ENCODE measurements at places on chromosomes 16 and 17.

- DNase-seq = no peak
Observed at GRCh38 chr17:16346721-16347271, 6.5 kb downstream of the CENPV start.

GRCh38 chr17:32741381-32741780 lies 135.5 kb downstream of the MYO1D start:
- DNase-seq = no peak

- DNase-seq = no peak
Observed at GRCh38 chr16:57893559-57894389, 77.2 kb downstream of the CNGB1 start.

GRCh38 chr16:61391896-61392295 lies 644.3 kb downstream of the CDH8 start:
- DNase-seq = no peak

GRCh38 chr17:50187394-50187725 lies 14.1 kb downstream of the COL1A1 start:
- DNase-seq = no peak

DNA sequence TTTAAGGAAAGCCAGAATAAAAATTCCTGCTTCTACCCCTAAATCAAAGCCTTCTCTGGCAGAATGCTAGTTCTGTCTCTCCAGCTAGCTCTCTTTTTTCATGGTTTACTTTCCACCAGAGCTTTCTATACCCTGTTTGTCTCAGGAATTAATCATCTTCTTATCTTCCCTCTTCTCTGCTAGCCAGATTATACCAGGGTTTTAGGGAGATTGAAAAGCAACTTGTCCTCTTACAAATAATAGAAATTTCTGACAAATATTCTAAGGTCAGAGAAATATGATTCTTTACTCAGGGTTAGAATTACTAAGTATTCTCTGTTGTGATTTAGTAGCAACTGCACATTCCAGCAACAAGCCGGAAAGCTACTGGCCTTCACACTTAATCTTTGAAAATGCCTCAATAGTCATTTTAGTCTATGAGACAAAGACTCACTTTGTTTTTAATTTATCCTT lies 166.4 kb downstream of the TANC2 start:
- no peak for DNase-seq

GRCh38 chr17:39920218-39921210 lies 2.1 kb upstream of the GSDMB start:
- DNase-seq = no peak

DNA sequence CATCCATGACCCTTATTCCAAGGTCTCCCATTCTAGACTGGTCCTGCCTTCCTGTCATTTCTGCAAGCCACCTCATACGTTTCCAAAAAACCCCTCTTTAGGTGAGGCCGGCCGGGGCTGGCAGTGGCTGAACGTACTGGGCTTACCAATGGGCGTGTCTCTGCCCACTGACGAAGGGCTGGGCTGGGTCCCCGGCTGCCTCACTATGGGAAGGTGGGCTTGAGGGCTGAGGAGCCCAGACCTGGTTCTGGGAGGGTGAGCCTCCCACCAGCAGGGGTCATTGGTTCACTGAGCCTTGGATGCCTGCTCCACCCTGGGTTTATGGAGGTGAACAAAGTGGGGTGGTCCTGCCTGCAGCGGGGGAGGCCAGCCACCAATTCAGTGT lies 19.9 kb downstream of the KDM8 start:
- no peak for DNase-seq

DNA sequence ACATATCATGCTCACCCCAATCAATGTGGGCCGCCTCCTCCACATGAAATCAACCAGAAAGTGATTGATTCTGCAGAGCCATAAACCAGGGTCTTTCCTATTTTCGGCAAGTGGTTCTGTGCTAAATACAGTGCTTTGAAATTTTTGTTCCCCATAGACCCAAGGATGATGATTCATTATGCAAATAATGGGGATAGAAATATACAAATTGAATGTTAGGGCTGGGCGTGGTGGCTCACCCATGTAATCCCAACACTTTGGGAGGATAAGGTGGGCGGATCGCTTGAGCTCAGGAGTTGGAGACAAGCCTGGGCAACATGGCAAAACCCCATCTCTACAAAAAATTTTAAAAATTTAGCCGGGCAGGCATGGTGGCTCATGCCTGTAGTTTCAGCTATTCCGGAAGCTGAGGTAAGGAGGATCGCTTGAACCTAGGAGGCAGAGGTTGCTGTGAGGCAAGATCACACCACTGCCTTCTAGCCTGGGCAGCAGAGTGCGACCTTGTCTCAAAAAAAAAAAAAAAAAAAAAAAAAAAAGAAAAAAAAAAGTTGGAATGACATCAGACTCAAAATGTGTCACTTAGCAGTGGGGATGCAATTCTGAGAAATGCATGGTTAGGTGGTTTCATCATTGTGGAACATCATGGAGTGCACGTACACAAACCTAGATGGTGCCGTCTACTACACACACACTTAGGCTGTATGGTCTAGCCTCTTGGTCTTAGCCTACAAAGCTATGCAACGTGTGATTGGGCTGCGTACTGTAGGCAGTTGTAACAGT lies 581.7 kb downstream of the MAF start:
- no peak for DNase-seq

- no peak for DNase-seq
Observed at GRCh38 chr16:26909623-26910022, 157.1 kb upstream of the C16orf82 start.

DNA sequence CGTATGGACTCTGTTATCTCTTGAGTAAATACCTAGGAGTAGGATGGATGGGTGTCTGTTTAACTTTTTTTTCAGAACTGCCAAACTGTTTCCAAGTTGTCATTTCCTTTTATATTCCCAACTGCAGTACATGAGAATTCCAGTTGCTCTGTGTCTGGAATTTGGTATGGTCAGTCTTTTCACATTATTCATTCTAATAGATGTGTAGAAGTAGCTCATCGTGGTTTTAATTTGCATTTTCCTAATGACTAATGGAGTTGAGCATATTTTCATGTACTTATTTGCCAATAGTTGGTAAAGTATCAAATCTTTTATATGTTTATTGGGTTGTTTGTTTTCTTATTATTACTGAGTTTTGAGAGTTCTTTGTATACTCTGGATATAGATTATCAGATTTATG lies 27.0 kb downstream of the MRTFB start:
- DNase-seq = no peak

- no peak for DNase-seq
Observed at GRCh38 chr17:67617304-67617899, 100.3 kb upstream of the NOL11 start.

GRCh38 chr17:76053246-76054111 lies 18.8 kb downstream of the SRP68 start:
- DNase-seq = no peak

DNA sequence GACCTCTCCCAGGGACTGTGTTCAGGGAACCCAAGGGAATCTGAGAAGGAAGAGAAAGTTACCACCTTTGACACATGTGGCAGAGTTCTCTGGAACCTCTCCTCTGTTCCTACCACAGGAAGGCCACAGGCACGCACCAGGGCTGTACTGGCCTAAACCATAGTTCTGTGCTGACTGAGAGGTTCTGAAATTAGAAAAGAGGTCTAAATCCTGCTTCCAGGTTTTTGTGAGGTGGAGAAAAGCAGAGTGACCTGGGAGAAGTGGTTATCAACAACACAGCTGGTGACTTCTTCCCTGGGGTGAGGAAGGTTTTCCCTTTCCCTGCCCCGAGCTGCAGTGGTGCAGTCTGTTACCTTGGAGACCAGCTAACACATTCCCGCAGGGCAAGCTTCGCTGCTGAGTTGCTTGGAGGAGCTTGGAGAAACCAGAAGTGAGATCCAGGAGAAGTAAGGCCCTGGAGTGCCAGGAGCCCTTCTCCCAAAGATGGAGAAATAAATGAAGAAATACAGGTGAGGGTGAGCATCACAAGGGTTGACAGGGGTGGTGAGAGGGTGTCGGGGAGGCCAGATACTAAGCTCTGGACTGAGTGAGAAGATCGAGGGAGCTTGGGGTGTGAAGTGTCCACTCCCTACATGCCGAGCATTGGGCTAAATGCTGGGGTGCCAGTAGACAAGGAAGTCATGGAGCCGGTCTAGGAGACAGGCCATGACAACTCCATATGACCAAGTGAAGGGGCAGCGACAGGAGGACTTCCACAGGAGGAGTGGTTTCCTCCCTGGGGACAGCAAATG lies at the start of gene VWA3A:
Gene VWA3A, plus strand, starts transcription at position 399 of the 791 bp plus-strand sequence. Its CDS starts 97 bp downstream, at position 496.
- DNase-seq = peak; percentile 78

DNA sequence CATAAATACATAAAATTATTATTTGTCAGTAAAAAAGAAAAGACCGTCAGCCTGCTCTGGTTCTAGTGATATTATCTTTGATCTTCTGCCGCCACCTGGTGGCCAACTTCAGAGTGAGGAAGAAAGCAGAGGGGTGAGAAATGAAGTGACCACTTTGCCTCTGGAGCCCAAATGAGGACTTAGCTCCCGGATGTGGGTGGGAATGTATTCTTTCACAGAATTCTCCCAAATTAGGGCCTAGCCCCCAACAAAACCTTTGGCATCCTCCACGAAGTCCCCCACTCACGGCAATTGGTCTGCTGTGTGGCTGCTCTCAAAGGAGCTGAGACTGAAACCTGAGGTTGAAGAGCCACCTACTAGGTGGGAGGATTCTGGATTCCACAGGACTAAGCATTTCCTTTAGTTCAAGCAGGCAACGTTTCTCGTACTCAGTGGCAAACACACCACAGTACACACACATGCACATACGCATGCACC lies 4.9 kb upstream of the ZNF267 start:
- DNase-seq = peak; percentile 68

GRCh38 chr17:58192612-58193011 lies at the start of gene EPX:
Gene EPX (plus strand): TSS chr17:58192726. CDS start chr17:58192847, 121 bp downstream.
- DNase-seq = no peak

GRCh38 chr17:76997981-76998531 lies 129.9 kb downstream of the MGAT5B start:
- DNase-seq = no peak

GRCh38 chr17:75146592-75146991 lies 7.7 kb downstream of the JPT1 start:
- no peak for DNase-seq

DNA sequence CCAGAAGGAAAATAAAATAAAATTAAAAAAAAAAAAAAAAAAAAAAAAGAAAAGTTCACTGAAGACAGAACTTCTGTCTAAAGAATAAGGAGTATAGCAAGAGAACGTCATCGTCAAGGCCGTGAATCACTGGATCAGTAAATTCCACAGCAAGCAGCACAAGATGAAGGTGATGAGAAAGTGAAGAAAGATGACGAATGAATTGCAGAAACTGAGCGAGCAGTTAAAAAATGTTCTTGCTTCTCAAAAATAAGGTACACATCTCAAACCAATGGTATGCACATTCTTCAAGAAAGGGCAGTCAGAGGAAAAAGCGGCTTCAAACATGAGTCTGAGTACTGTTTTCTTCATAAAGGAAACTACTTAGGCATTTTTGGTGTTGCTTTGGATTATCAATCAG lies 104.7 kb downstream of the SMG6 start:
- no peak for DNase-seq

DNA sequence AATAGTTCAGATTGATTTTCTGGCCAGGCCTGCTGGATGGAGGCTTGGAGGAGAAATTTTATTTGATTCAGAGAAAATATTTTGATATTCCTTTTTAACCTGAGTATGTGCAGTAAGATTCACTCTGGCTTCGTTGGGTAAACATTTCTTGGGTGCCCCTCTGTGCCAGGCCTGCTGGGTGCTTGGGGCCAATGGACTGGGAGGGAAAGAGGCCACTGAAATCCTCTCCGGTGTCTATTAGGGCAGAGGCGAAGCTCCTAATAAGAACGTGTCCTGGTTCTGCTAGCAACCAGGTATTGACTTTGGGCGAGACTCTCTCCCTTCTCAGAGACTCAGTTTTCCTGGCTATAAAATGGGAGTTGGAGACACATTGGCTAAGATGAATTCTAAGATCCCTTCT lies 122.5 kb downstream of the CYLD start:
- DNase-seq = no peak

DNA sequence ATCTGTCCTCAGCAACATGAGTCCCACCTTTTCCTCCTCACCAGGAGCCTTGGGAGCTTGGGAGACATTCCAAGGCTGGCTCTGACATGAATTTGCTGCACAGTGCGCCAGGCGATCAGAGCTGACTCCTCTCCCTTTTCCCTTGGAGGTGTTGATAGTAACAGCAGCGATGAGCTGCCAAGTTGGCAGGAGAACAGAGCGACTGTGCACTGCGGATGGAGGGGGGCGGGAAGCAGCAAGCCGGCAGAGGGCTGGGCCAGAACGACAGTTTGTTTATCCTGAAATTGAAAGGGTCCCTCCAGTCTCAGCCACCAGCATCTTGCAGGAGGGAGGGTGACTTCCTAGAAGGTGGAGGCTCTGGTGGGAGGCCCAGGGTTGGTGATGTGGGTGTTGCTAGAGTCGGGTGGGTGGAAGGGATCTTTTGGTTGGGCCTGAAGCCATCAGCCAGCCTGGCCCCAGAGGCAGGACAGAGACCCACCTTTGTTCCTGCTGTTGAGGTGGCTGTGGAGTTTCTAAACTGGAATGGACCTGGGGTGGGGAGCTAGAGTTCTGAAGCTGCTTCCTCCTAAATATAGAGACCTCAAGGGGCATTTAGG lies 22.5 kb upstream of the DYNLL2 start:
- no peak for DNase-seq

- DNase-seq = no peak
Observed at GRCh38 chr17:28563475-28563874, 7.8 kb downstream of the PIGS start.

DNA sequence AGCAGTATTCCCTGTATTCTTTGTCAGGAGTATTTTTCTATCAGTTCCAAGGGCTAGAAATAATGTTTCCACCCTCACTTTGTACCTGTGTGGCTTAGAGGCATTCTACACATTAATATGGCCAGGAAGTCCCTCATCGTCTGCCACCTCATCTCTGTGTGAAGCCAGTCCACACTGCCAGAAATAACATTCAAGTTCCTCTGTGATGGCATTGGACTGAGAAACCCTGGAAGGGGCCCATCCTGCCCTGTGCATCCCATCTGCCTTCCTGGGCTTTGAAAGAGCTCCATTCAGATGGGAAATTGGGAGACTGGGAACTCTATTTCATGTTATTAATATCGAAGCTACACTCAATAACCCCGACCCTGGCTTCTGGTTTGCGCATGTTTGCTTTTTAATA lies 497.2 kb upstream of the CDH5 start:
- DNase-seq = no peak

GRCh38 chr17:62052765-62053338 lies 12.2 kb downstream of the MED13 start:
- no peak for DNase-seq

GRCh38 chr16:5865236-5865635 lies 767.6 kb upstream of the EEF2KMT start:
- DNase-seq = no peak

All from retina (tissue), 1 donor.